ENCODE measurements at places on chromosomes 7 and 10. TPM values are rescaled to one million over a fixed set of nuclear protein-coding genes. Genes with fewer than 3 reads are reported as not detected.

- DNase-seq, result no peak
Observed at GRCh38 chr10:125984346-125984745, 88.0 kb downstream of the FANK1 start.

GRCh38 chr7:151051108-151051507, 2.8 kb downstream of the ASIC3 start:
- peak; percentile 88 for DNase-seq

GRCh38 chr10:70588859-70589570, 13.5 kb downstream of the PRF1 start:
- no peak for DNase-seq

DNA sequence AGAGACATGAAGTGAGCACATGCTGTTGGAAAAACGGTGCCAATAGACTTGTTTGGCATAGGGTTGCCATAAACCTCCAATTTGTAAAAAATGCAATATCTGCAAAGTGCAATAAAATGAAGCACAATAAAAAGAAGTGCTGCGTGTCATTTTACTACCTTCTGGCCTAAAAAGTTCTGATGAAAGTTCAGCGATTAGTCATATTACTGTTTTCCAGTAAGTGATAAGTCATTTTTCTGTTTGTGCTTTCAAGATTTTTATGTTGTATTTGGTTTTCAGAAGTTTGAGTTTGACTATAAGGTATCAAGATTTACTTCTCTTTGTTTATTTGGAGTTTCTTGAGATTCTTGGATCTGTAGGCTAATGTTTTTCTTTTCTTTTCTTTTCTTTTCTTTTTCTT, 16.8 kb downstream of the AOAH start:
- DNase-seq, result no peak

DNA sequence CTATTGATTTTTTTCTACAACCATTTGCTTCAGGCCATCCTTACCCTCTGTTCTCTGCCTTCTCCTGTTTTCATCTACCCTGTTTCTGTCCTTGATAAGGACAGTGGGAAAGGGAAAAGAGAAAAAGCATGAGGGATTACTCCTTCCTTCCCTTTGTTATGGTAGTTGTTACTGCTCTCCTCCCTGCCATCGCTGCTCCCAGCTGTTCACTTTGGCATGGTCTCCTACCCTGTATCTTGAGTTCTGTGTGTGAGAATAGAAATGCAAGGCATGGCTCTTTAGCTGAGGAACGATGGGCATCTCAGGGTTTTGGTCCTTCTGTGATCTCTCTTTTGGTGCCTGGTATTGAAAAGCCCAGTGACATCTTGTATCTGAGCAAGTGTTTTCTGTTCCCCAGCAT, 6.4 kb downstream of the CCSER2 start:
- DNase-seq, result no peak

DNA sequence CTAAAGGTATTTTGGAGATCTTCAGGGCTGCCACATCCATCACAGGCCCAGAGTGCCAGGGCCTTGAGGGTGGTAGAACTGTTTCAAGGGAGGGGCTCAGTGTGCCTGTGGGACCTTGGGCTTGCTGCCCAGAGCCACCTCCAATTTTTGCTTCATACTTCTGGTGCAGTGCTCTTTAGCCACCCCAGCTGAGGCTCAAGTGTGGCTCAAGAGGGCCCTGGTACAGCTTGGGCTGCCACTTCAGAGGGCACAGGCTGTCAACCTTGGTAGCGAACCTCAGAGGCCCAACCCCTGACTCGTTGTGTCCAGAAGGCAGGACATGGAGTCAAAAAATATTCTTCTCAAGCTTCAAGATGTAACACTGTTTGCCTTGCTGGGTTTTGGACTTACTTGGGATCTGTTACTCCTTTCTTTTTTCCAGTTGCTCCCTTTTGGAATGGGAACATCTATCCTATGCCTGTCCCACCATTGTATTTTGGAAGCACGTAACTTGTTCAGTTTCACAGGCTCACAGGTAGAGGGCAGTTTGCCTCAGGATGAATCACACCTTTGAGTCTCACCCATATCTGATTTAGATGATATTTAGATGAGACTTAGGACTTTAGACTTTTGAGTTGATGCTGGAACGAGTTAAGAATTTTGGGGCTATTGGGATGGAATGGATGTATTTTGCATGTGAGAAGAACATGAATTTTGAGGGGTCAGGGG, 224.8 kb downstream of the RPS24 start:
- no peak for DNase-seq

GRCh38 chr7:157462840-157463239, 126.0 kb downstream of the DNAJB6 start:
- no peak for DNase-seq

DNA sequence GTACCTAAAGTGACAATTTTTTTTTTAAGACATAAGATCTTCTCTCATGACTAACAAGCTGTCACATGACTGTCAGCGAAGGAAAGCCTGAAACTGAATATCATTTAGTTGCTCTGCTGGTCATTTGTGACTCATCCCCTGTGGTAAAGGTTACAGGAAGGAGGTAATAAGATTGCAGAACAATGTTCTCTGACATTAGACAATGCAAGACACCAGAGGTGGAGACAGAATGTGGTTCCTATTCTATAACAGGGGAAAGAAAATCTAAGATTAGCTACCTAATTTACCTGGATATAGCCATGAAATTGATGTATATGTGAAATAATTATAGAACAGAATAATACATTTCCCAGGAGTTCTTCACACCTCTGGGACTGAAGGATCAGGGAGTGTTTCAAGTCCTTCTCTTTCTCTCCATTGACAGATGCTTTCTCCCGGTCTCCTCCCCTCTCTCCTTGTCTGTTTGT, 47.7 kb downstream of the LRGUK start:
- no peak for DNase-seq

GRCh38 chr7:42332605-42333222, 95.7 kb upstream of the GLI3 start:
- no peak for DNase-seq

GRCh38 chr7:2687881-2688318, at the start of gene AMZ1:
Gene AMZ1 (plus strand): TSS chr7:2688202. CDS start chr7:2700452, 12,250 bp downstream.
- DNase-seq, result no peak

The AQP1 gene
- total RNA-seq, result 2.7 TPM

The AGMO gene
- not detected for total RNA-seq

The THNSL1 gene
- total RNA-seq, result 3.6 TPM

The RHOBTB1 gene
- 20.3 TPM for total RNA-seq

Data from endothelial cell (in vitro differentiated cells).